CD4-positive, alpha-beta memory T cell (primary cell): ENCODE measurements at places on chromosomes 4 and X.
A peak's percentile ranks its signal among the peaks of the same experiment; 100 is the strongest.

DNA sequence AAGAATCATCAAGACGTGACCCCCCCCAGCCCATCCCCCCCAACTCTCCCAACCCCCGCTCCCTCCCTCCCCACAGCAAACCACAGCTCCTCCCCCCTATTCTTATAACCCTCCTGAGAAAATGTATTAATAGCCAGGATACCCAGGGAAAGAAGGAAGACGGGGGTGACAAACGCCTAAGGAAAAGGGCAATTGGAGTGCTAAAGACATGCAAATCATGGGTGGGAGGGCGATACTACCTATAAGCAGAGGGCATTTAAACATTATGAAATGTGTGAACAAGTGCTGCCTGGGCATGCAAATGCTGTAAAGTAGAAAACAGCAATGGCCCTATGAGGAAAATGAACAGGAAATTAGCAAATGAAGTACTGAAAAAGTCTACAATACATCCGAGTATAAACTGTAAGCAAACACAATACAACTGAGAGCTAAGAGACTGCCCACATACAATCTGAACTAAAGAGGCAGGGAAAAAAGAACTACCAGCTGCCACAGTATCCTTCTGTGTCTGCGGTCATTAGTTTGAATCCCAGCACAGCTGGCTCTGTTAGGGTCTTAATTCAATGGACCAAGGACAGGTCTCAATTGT is 2.4 kb downstream of the CXXC4 start:
- no peak for DNase-seq

DNA sequence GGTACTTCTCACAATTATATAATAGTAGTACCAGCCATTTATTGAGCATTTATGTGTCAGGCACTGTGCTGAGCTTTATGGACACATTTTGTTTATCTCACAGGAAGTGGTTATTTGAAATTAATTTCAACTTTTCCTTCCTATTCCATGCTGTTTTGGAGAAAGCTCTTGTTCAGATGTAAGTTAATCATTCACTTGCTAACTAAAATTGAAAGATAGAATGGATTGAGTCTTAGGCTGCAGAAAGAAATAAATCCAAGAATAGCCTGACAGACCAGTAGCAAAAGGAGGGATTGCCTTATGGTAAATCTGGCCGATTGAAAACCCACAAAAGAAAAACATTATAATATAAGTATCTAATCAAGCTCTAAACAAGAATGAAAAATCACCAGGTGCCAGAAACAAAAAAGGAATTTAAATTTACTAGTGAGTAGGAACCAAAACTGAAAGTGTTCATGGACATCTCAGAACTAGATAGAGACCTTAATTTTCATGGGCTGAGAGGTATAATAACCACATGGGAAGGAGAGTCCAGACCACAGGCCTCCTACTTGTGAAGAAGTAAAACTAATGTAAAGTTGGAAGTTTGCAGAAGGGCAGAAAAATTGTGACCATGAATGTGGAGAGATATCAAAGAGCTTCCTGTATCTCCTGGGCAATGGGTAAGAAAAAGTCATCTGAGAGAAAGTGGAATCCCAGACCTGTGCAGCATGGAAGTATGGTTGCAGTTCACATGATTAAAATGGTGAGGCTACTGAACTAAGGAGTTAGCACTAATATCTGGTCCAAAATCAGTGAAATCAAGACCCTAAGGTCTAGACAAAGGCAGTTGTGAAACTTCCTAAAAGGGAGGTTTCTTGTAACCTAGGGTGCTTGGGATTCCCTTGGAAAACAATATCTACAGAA is 38.0 kb downstream of the RADX start:
- no peak for DNase-seq

DNA sequence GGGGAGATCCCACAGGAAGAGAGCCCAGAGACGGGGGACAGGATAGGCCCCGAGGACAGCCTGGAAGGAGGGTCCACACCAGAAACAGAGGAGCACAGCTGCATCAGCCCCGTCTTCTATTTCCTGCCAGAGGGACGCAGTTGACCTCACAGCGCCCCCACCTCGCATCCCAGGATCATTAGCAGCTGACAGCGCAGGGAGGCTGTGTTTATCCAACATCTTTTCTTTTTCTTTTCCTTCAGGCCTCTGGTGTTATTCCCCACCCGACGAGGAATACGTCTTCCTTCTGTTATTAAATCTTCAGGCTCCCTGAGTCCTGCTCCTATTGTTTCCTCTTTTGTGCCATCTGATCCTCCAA is 75.4 kb downstream of the DCHS2 start:
- no peak for DNase-seq

DNA sequence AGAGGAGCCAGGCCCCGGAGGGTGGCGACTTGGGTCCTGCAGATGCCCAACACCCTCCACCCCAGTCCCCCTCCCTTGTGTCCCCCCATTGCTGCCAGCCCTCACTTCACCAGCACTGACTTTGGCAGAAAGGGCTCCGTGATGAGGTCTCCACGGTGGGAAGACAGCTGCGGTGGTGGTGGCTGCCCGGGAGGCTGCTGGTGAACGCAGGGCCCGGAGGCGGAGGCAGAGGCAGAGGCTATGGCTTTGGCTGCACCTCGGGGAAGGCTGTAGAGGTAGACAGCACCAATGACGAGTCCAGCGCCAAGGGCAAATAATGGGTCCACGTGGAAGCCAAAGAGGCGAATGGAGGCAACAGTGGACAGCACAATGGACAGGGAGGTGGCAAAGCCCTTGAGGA is 6.8 kb downstream of the SLC35A2 start:
- DNase-seq = no peak

GRCh38 chr4:23038626-23039491 is 346.1 kb downstream of the GBA3 start:
- no peak for DNase-seq

- no peak for DNase-seq
Measured at GRCh38 chr4:17008834-17009345, 110.4 kb upstream of the LDB2 start.

DNA sequence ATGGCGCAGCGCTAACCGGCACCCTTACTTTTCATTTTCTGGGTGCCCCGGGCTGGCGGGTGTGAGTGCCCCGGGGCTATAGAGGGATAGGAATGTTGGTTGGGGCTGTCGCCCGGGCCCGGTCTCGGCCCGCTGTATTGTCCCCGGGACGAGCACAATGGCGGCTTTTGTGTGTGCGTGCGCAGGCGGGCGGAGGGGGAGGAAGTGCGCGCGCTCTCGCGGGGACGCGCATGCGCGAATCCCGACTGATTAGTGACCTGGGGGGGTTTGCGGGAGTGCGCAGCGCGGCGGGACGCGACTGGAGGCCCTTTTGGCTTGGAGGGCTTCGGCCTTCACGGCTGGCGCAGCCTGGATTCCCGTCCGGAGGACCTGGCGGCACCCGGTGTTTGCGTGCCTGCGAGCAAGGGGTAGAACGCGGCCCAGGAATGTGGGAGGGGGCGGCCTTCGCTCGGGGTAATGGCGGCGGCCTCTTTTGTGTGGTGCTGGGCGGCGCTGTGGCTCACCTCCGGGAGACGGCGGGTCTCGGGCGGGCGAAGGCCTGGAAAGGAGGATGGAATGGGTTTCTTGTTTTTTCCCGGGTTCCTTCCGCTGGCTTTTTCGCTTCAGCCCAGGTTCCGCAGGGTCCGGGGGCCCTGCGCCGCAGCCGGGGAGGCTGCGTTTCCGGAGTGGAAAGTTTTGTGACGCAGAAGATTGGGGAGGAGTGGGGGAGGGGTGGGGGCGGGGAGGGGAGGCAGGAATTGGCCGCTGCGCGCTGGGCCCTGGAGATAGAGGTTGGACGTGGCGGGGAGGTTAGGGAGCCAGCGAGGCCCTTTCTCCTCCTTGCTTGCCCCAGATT is 618 bp downstream of the DDX3X start:
- peak; percentile 89 for DNase-seq

DNA sequence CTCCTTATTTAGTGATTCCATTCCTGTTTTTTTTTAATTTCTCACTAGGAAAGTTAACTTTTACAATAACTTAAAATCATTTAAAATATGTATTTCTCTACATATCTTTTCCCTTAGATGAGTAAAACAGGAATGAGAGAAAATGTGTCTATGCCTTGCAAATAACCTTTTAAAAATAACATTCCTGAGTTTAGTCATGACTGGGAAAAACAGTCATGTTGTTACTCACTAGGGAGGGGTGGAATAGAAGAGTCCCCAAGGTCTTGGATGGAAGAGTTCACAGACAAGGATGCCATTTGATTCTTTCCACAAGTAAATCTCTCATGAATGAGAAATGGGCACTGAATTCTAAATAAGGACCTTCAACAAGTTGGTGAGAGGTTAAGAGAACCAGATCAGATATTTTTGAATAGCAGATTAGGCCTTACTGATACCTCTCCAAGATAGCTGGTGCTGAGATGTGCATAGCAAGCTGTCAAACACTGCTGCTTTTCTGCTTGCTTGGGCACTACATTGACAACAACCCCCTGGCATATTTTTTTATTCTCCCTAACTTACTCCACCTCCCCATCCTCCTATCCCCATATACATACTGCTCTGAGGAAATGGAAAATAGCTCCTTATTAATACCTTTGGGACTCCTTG is 25.1 kb downstream of the UGDH start:
- no peak for DNase-seq

- DNase-seq = peak; percentile 47
Measured at GRCh38 chr4:128803783-128804182, 5.7 kb upstream of the JADE1 start.

- no peak for DNase-seq
Measured at GRCh38 chr4:162403419-162403818, 239.6 kb upstream of the FSTL5 start.

DNA sequence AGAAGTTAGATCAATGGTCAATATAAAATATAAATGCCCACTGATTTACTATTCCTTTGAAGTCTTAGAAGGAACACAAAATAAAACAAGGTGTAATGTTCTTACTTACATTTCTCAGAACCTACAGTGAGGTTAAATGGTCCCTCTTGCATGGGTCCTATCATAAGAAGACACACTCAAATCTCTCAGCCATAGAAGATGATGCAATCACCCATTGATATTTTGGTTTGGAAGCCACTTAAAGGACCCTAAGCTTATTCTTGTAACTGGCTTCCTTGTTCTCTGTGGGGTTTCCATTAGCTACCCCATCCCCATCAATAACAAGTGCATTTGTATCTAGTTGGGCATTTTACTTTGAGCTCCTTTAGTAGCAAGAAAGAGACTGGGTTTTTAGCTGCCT is 15.1 kb downstream of the REELD1 start:
- DNase-seq = no peak
